ENCODE measurements at places on chromosomes 2 and 18.

DNA sequence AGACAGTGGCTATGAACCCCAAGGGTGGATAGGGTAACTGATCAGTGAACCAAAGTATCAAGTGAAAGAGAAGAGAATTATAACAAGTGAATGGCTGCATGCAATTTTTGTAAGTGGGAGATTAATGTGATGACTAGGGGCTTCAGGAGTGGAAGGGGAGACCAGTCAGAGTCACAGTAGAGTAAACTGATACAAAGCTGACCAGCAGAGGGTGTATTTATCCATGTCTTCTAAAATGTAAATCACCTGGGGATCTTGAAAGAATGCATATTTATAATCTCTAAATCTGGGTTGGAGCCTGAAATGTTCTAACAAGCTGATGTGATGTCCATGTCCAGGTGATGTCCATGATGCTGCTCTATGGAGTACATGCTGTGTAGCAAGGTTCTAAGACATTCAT is 1351.3 kb upstream of the CHAC2 start:
- no peak for DNase-seq

DNA sequence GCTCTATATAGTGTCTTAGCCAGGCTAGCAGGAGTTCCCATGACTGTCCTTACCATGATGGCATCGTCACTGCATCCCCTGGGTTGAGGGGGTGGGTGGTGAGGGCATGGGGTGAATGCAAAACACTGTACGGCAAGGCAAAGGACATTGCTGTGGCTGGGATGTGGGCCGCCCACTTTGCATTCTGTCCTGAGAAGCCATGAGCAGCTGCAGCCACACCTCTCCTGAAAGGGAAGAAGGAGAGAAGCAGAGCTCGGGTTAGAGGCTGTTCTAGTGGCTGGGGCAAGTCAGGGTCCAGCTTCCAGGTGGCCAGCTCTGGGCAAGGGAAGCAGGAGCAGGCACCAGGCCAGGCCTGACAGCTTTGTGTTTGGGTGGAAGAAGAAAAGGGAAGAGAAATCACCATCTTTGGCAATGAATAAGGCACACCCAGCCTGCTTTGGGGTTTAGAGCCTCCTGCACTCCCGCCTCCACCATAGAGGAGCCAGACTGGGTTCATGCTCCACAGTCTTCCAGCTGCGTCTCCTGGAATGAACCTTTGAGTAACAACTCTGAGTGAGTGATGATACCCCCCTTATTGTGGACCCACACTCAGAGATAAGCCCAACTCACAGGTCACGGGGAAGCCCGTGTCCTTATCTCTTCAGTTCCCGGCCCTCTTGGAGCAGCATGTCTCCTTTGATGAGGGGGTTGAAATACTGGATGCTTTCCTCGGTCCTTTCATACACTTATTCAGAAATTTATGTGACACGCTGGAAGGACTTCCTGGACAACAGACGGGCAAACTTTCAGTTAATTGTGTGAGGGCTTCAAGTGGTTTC is 63.4 kb downstream of the INPP4A start:
- DNase-seq: no peak

GRCh38 chr18:56712761-56713160 is 61.6 kb downstream of the WDR7 start:
- no peak for DNase-seq

GRCh38 chr2:71892896-71893295 is 254.8 kb downstream of the CYP26B1 start:
- no peak for DNase-seq

DNA sequence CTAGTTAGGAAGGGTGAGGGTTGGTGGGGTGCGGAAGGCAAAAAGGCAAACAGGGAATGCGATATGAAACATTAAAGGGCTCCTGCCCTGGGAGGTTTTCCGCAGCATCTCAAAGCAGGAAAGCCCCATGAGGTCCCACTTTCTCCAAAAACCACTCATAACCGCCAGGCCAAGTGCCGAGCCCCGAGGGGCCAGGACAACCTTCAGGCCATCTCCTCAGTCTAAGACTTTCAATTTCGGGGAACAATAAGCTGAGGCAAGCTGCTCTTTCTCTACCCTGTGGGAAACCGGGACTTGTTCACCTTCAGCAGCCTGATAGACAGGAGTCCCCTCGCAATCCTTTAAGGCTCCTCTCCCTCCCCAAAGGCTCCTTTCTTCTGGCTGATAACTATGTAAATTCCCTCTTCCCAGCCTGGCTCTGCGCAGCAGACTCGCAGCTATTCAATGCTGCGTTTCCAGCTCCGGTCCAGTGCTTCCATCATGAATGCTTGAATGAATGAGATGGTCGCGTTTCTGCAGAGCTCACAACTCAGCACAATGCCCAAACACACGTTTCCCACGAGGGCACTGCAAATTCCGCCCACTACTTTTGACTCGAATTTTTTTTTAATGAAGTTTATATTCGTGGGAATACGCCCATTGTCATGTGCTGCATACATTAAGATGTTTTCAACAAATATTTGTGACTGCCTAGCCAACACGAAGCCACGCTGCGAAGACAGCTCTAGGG is 1.4 kb downstream of the LAMA1 start:
- DNase-seq: no peak

- DNase-seq: no peak
These were observed 103.4 kb upstream of the CAVIN2 start for GRCh38 chr2:191950132-191950874.

DNA sequence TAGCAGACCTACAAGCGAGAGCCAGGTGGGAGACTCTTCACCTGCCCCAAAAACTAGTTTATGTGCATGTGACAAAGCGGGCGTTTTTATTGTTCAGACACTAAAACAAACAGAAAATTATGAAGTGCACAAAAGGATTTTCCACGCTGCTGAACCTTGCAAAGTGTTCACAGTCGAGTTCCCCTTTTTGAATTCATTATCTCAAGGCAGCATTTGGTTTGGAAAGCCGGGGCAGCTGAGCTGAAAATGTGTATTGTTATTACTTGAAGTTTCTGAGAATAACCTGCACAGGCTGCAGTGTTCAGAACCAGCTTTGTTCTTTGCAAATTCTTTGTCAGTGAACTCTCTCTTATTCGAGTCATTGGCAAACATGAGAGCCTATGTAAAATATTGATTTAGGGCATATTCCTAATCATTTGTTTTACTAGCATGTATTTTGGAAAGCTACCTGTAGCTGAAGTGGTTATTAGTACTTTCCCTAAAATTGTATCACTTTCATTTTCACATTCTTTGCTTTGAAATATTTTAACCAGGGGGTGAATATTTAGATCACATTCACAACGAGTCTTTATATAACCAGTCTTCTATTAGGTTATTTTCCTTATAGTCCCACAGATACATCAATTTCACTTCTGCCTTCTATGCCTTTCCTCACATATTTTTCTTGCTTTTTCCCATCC is 59.5 kb downstream of the LRRTM1 start:
- DNase-seq: no peak

- DNase-seq: no peak
These were observed 206.1 kb upstream of the CDH7 start for GRCh38 chr18:65544701-65545100.

- no peak for DNase-seq
These were observed 103.2 kb downstream of the NCOA1 start for GRCh38 chr2:24594283-24594682.

- no peak for DNase-seq
These were observed 54.3 kb downstream of the ST3GAL5 start for GRCh38 chr2:85834466-85834865.

- DNase-seq: no peak
These were observed at the start of gene CCDC68 for GRCh38 chr18:54958704-54959625. Gene CCDC68 (minus strand): TSS chr18:54959461. CDS start chr18:54942791, 16,670 bp downstream.

GRCh38 chr2:26850505-26850904 is 2.6 kb downstream of the DPYSL5 start:
- DNase-seq: no peak

DNA sequence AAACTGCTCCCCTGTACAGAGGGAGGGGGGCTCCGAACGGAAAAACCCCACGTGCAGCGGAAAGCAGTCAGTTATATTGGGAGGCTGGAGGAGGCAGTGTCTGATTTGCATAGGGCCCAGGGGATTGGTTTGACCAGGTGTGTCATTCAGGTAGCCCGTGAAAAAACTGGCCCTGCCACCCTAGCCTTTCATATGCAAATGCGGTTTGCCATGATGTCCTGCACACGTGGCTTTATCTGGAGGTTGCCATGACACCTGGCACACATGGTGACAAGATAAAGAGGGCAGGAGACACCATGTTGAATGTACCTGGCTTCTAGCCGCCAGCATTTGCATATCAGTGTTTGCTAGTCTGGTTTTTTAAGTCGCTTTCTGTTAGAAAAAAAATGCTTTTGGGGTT is 20.5 kb downstream of the SLC25A52 start:
- no peak for DNase-seq

DNA sequence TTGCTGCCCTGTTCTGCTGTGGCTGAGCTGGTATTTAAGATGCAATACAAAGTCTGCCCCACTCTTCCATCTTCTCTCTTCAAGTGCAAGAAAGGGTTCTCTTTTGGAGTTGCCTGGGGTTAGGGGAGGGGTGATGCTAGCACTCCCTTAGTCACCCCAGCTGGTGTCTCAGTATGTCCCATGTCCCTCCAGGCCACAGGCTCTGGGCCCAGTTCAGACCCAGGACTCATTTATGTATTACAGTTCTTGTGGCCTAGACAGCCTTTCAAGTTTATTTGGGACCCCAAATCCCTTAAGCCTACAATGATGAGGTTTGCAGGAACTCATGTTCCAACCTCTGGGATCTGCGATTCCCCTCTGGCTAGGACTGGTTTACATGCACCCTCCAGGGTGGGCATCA is 47.2 kb upstream of the CCDC141 start:
- no peak for DNase-seq

- DNase-seq: no peak
These were observed 237.5 kb downstream of the CTNNA2 start for GRCh38 chr2:79750321-79750720.

DNA sequence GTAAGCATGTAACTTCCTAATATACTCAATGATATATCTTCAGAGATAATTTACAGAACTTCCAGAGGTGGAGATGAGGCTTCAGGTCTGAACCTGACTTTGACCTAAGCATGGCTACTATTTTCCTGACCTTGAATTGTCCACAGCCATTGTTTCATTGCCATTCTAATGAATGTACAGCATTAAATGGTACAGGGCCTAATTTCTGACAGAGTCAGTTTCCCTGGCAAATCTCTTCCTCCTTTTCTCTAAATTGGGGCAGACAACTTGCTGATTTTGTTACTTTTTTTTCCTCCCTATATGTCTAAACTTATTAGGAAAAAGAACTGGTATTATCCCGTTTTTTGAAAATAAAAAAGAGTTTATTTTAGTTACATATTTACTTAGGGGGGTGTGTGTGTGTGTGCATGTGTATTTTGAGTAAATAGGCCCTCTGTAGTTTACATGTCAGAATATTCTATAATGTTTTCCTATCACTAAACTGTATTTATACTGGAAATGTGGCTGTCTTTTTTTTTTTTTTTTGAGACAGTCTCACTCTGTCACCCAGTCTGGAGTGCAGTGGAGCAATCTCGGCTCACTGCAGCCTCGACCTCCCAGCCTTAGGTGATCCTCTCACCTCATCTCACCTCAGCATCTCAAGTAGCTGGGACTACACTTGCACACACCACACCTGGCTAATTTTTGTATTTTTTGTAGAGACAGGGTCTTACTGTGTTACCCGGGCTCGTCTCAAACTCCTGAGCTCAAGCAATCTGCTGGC is 43.3 kb upstream of the SCN9A start:
- DNase-seq: no peak

DNA sequence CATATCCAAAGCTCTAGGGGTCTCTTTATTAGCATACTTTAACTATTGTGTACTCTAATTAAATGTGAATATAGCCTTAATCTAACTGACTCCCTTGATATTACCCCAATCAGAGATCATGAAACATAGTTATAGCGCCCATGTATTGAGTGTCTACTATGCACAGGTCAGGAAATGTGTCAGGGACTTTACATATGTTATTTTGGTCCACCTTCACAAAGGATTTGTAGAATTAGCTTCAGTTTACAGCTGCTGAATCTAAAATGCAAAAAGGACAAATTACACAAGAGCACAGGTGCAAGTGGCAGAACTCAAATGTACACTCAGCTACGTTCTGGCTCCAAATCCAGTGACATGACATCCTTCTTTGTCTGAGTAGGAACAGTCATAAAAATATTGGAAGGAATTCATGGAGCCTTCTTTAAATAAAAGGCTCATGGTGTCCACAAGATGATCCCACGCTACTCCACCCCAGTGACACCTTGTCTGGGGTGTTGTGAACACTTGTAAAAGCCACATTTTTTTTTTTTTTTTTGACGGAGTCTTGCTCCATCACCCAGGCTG is 38.7 kb upstream of the ATL2 start:
- DNase-seq: no peak

DNA sequence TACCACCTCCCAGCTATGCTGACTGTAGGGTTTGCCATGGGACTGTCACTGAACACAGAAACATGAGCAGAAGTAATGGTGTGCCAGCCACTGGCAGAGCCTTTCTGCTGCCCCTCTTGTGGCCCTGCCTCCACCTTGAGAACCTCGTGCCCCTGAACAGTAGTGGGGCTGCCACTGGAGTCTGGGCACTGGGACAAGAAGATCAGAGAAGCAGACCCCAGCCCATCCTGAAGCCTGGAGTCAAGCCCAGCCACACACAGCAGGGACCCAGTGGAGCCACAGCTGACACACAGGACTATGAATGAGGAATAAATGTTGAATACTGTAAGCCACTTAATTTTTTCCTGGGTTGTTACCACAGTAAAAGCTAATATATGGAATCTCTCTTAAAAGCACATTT is 159.6 kb downstream of the NCKAP5 start:
- no peak for DNase-seq

DNA sequence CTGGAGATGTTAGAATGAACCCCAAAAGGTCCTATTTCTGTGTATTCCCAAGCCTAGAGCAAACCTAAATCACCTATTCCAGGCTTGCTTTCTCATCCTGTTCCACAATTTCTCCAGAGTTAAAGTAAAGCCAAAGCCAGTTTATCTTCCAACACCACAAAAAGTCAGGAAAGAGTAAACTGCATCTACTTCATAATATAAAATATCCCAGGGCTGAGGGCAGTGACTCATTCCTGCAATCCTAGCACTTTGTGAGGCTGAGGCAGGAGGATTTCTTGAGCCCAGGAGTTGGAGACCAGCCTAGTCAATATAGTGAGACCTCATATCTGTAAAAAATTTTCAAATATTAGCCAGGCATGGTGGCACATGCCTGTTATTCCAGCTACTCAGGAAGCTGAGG is 241.4 kb downstream of the CDH20 start:
- DNase-seq: no peak

- DNase-seq: no peak
These were observed 64.7 kb upstream of the HNRNPA3 start for GRCh38 chr2:177147834-177148445.

DNA sequence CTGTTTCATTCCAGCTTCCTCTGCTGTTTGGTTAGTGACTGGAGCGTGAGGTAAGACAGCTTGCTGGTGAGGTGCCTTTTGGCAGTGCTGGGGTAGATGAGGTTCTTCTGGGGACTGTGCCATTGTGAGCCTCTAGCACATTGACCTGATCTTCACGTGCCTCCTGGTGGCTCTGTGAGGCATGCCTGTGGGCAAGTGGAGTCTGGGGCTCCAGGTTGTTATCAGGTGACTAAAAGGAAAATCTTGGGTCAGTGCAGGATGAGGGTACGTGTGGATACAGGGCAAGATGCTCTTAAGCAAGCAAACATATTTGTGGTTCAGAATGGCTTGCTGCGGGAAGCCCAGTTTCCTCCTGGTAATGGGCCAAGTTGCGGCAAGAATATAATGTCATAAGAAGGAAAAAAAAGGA is 75.4 kb downstream of the FHOD3 start:
- no peak for DNase-seq

Data from stimulated activated CD8-positive, alpha-beta memory T cell treated with anti-CD3 and anti-CD28 coated beads, Interleukin-4, amount 100 ng/mL, for 48 hours (primary cell).